ENCODE measurements at places on chromosomes 7 and 10.
A peak's percentile ranks its signal among the peaks of the same experiment; 100 is the strongest.

GRCh38 chr10:86755740-86756510, 494 bp upstream of the BMPR1A start:
- DNase-seq = peak; percentile 81

DNA sequence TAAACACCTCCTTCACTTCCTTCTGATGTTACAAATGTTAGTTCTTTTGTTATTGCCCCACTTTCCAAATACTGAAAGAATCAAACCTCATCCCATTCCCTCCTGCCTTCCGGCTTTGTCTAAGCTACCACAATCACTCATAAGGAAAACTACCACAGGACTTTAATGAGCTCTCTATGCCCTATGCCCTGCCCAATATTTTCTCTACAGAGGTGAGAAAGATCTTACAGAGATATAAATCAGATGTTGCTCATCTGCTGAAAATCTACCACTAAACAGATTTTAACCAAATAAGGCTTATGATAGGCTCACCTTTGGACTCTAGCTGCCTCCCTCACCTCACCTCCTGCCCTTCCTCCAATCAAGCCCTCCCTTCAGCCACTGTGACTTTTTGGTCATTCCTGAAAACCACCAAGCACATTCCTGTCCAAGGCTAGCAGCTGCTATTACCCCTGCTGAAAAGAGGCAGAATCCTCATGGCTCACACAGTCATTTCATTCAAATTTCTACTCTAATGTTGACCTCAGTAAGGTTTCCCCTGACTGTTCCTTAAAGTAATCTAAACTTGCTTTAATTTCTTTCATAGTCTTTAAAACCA, 7.7 kb downstream of the ZNF33B start:
- DNase-seq = no peak

GRCh38 chr10:132363921-132364593, 32.1 kb downstream of the LRRC27 start:
- DNase-seq = no peak

GRCh38 chr7:157516911-157517781, 180.3 kb downstream of the DNAJB6 start:
- DNase-seq = no peak

DNA sequence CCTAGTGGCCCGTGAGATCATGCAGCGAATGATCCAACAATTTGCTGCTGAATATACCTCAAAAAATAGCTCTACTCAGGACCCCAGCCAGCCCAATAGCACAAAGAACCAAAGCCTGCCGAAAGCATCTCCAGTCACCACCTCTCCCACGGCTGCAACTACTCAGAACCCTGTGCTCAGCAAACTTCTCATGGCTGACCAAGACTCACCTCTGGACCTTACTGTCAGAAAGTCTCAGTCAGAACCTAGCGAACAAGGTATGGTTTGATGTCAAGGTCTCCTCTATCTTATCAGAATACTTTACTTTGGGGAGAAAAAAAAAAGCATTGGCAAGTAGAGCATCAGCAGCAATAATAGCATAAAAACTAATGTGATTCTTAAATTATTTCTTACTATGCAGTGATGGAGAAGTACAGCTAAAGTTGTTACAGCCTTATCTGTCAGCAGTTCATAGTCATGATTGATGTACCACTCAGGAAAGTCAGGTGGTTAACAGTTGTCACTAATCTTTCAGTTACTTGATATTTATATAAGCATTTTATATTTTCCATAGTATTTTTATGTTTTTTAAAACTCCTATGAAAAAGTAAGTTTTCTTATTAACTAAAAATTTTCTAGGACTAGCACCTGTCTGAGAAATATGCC, 117.1 kb downstream of the LCOR start:
- no peak for DNase-seq

DNA sequence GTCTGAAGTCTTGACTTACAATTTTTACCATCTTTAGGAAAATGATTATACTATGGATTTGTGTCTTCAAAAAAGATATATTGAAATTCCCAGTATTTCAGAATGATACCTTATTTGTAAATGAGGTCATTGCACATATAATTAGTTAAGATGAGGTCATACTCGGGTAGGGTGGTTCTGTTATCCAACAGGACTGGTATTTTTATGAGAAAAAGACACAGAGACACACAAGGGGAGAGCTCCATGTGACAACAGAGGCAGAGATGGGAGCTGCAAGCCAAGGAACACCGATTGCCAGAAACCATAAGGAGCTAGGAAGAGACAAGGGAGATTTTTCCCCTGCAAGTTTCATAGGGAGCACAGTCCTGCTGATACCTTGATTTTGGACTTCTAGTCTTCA, 356.9 kb downstream of the ARL4A start:
- no peak for DNase-seq

DNA sequence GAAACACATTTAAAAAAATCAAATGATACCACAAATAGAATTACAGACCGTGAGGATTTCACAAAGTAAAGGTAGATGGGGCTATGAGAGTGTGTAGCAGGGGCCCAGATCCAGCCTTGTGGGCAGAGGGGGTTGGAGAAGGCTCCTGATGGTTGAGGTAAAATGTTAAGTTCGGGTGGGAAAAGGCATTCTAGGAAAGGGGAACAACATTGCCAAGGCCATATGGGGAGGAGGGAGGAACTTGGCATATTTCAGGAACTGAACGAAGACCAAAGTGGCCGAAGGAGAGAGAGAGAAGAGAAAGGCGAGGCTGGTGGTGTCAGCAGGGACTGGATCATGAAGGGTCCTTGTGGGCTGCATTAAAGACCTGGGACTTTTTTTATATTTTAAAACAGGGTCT, 98.9 kb downstream of the CARD11 start:
- DNase-seq = no peak

- no peak for DNase-seq
Measured at GRCh38 chr7:128735436-128735835, 3.7 kb upstream of the CALU start.

DNA sequence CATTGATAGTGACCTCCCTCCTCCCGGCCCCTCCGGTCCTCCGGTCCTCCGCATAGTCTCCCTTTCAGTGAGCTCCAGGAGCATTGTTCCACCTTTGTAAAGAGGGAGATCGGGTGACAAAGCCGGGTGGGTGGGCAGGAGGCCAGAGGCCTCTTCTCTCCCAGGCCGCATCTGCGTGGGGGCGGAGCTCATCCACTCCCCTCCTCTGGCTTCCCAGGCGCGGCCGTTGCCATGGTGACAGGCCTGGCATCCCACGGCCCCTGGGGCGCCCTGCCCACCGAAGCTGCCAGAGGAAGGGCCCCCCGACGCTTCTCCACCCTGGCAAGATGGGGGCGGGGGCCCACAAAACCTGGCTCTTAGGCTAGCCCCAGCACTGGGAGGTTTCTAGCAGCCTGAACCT, 4.4 kb upstream of the FZD9 start:
- no peak for DNase-seq

DNA sequence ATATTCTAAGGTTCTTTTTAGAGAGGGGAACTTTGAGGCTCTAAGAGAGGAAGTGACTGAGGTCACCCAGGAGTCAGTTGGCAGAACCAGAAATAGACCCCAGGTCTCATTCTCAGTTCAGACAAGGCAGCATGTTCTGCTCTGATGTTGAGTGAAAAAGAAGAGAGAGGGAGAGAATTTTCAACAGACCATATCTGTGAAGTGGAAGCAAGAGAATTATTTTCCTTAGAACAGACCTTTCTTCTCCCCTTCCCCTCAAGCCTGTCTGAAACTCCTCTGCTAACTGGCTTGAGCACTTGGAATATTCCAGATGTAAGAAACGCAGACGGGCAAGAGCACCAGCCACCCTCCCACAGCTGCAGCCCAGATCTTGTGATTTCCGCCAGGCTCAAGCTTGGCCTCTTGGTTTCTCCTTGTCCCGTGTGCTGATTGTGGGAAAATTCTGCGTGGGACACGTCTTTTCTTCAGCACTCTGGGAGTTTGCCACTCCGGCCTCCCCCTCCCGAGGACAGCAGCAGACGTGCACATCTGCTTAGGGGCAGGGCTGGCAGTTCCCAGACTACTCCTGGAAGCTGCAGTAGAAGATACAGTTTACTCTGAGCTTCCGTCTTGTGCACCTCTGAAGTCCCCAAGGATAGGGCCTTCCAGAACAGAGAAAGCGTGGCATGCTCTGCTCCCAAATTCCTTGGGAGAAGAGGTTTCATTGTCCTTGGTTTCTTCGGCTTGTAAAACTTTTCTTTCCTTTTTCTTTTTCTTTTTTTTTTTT, 22.7 kb upstream of the IKZF1 start:
- DNase-seq = no peak

- DNase-seq = no peak
Measured at GRCh38 chr10:77289027-77289501, 348.5 kb downstream of the KCNMA1 start.

DNA sequence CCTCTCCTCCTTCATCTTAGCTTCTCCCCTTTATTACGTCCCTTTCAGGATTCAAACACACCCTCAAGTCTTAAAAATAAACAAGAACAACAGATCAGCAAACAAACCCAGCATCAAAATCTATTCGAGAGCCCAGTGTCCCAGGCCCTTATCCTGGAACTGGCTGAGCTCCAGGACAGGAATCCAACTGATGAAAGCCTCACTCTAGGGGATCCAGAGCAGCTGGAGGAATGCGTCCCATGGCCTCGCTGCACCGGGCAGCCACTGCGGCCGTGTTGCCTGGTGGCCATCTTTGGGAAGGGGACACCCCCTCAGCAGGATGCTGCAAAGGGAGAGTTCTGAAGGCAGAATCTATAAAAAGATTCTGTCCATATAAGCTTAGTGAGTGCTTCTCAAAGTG, 156.5 kb upstream of the BMPER start:
- DNase-seq = no peak

Measured in HT1080 (cell line).